ENCODE measurements at places on chromosomes 12 and 14. TPM values are rescaled to one million over a fixed set of nuclear protein-coding genes. Genes with fewer than 3 reads are reported as not detected.

DNA sequence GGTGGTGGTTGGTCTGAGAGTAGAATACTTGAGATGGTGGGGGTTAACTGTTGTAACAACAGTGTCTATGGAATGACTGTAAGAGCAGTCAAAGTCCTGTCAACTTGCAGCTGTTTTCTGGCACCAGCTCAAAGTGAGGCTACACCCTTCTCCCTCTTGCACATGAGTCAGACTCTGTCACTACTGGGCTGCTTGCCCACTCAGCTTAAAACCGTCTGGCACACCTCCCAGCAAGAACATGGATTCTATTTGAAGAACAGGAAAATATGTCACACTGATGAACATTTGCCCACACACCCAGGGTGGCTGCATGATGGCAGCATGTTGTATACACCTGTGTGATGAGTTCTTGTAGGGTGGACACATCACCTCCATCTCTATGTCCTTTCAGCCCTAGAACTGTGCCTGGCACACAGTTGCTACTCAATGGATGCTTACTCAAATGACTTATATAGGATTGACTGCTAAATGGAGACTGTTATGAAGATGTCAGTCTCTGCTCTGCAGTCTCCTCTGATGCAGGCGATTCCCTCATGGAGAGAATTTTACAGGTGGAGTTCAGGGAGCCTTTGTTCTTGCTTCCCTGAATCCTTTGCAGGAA, 19.3 kb upstream of the SERPINA6 start:
- peak; percentile 27 for DNase-seq

GRCh38 chr12:793037-793436, 40.7 kb downstream of the WNK1 start:
- DNase-seq: no peak

- DNase-seq: no peak
These were observed 5.6 kb upstream of the IL26 start for GRCh38 chr12:68231229-68231628.

The P2RX2 gene
- not detected for total RNA-seq

The PLEK2 gene
- total RNA-seq: 10.4 TPM

The APAF1 gene
- total RNA-seq: 40.8 TPM

Data from pulmonary artery endothelial cell (primary cell).